NCI-H2107 (cell line): ENCODE measurements at places on chromosomes 4 and X.

DNA sequence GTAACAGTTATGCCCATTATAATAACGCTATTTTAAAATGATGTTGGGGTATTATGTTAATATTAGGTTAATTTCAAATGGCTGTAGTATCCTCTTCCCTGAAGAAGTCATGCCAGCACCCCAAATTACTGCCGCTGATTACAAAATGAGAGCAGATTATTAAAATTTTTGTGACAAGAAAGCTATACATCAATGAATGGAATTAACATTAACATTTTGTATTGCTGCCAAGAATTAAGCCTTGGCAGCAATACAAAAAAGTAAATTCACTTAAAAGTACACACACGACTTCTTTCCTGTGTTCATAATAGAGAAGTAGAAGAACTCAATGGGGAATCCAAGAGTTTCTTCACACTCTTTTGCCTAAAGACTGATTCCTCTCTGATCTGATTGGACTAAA, 482.8 kb downstream of the STIM2 start:
- no peak for DNase-seq

DNA sequence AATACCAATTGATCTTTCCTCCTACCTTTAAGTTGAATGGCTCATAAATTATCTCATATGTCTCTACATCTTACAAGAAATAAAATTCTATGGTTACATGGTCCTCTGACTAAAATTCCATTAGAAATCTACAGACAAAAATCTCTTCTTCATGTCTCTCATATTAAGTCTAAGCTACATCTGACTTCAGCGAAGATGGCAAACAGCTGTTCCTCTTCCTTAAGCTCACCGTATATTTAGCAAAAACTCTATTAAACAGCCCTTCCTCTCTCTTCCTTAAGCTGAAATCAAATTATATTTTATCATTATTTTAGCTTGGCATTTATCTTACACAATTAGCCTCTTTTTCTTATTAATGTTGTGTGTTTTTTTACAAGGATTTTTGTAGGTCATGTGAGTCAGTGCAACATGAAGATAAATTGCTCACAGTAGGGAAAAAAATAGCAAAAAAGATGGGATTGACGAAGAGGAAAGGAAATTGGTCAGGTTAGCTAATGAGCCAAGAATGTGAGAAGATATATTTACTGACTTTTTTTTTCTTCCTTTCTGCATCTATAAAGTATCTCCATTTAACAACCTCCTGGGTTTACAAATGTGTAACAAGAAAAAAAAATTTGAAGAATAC, 2412.8 kb downstream of the ARAP2 start:
- no peak for DNase-seq

DNA sequence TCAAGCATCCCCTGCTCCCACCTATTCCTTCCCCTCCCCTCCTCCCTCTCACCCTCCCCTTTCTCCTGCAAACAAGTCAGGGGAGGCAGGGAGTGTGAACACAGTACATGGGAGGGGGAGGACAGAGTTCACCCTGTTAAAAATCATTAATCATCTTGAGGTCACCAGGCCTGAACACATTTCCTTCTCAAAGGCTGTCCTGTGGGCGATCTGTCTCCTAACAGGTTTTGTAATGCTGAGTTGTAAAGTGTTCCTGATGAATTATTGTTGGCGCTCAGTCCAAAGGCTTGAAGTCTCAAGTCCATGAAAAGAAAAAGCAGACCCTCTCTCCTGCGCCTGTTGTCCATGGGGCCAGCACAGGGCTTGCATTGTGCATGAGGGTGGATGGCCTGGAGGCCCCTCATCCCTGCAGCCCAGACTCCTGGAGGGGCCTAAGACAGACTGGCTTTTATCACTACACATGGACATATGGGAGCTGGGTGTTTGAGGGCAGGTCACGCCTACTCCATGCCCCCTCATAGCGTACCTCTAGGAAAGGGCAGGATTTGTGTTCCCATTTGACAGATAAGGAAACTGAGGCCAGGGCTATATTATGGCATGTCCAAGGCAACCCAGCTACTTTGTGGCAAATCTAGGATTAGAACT, 189.1 kb downstream of the RAB28 start:
- DNase-seq: no peak

GRCh38 chr4:90603540-90603939, 476.3 kb downstream of the CCSER1 start:
- no peak for DNase-seq

DNA sequence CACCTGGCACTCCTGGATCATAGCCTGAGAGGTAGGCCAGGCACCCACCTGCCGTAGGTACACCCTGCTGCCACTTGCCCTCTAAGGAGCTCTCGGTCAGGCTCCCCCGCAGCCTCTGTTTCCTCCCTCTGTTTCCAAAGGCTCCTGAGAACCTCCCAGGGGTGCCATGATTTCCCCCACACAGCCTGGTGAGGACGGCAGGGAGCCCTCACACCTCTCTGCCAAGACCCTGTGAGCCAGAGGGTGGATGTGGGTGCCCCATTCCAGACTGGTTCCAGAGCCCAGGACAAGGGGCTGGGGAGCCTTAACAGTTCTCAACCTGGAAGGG, 1.6 kb upstream of the ABLIM2 start:
- DNase-seq: no peak

DNA sequence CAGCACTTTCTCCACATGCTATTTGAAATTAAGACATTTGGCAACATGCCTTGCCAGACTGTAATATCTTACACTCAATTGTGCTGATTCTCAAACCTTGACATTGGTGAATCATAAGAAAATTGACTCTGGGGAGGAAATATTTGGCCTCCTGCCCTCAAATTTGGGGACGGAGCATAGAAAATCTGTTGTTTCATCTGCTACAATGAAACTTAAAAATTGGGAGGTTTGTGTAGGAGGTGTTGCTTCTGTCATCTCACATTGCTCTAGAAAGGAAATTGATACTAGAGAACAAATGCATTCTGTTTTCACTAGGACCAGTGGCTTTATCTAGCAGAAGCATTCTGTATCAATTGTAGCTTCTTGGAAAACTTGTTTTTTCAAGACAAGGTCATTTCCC, 5.3 kb downstream of the OCRL start:
- DNase-seq: no peak

DNA sequence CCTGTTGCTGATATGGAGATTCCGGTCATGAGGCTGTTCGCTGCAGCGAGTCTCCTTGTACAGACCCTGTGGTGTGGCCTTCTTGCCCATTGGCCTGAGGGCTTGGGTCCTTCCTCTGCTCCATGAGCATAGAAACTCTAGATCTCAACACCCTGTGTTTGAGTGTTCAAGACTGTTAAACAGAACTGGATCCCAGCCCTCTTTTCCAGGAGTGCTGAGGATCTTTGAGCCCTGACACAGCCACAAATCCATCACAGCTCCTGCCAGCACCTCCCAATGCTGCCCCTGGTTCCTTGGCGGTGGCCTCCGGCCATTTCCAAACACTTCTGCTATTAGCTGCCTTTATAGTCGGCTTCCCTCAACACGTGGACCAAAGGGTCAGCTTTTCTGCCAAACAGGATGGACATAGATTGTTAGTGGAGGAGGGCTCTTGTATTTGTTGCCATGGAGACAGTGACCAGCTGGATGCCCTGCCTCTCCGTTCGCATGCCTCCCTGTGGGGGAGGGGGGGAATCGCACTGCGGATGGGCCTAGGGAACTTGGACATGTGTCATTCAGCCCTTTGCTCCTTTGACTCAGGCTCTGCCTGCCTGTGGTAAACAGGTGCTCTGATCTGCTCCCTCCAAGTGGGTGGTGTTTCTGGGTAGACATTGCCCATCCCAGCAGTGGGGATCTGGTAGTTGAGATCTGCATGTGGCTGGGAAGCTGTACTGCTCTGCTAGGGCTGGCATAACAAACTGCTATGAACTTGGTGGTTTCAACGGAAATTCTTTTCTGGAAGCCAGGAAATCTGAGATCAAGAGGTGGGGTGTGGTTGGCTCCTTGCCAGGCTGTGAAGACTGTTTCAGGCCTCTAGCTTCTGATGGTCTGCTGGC, 6.9 kb upstream of the WDR1 start:
- no peak for DNase-seq
